ENCODE measurements at places on chromosomes 7 and 10.

DNA sequence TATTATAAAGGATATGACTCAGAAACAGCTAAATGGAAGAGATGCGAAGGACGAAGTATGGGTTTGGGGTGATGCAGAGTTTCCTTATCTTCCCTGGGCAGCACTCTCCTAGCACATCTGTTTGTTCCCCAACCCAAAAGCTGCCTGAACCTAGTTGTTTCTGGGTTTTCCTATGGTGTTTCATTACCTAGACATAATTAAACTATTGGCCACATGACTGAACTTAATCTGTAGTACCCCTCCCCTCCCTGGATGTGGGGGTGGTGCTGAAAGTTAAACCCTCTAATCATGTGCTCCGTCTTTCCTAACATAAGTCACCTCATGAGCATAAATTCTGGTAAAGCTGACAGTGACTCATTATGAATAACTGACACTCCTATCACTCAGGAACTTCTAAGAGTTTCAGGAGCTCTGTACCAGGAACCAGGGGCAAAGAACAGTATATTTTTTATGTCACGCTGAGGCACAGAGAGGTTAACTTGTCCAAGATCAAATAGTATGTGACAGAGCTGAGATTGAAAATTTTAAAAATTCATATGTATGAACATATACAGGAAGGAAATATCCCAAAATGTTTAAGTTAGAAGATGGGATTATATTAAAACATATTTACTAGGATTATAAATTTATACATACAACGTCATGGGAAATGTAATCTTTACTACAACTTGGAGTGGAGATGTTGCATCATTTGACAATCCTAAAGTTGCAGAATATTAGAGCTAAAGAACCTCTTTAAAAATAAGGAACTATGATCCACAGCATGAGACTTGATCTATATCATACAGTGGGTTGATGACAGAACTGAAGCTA, 4.8 kb downstream of the STRIP2 start:
- DNase-seq = no peak

GRCh38 chr10:69317626-69318105, 39.4 kb downstream of the HK1 start:
- DNase-seq = no peak

DNA sequence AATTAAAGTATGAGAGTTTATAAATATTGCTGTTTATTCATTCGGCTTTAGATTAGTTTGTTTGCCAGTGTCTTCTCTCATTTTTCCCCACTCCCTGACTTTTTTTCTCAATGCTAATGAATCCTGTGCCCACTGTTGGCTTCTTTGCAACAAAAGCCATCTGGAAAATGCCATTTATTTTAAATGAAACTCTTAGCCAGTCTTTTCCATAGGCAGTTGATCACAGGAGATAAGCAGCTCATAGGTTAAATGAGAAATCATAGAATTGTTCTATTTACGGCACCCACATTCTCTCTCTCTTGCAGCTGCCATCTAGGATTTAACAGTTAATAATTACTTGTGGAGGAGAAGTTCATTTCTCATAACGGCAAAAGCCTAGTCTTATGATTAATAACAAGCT, 249.3 kb upstream of the POM121L12 start:
- no peak for DNase-seq

GRCh38 chr10:106696239-106696638, 468.3 kb downstream of the SORCS1 start:
- DNase-seq = no peak

DNA sequence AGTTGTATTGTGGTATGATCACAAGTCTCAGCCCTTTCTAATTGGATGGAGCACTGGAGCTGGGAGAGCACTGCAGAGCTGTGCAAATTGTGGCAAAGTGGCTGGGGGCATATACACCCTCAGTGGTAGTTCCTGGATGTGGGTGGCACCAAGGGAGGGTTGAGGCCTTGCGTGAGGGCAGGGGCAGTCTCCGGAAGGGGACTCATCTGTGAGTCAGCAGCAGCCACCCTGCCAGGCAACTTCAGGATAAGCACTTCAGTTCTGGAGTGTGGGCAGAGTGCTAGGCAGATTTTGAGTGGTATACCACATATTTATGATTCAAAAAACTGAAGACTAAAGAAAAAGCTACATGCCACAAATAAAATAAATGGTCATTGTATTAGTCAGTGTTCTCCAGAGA, 210.5 kb downstream of the ETV1 start:
- no peak for DNase-seq

DNA sequence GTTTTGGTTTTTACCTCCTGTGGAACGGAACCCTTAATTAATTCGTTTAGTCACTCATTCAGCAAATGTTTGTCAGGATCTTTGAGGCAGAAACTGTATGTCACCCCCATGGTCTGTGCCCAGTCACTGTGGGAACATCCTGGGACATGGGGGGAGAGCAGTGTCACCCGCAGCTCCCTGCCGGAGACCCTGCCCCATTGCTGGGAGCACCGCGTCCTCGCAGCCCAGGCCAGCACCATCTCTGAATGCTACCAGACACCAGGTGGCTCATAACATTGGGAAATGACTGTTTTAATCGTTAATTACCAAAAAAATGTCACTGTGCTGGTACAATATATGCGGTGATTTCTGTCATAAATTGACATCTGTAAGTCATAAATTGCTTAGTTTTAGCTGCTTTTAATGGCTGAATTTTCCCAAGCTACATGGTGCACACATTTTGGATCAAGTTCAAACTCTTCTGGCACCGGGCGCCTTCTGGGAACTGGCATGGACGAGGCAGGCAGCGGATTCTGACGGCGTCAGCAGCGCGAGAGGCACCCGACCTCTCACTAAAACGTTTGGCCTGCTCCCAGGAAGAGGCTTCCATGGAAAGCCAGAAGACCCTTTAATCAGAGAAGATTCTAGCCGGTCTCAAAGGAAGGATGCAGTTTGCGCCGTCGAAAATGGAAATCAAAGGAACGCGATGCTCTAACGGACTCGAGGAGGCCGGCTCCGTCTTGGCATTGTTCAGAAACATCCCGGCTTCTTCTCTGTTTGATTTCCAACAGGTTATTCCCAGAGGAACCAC, 184.2 kb downstream of the ADARB2 start:
- no peak for DNase-seq

GRCh38 chr7:50851451-50851850, 68.8 kb upstream of the GRB10 start:
- no peak for DNase-seq

DNA sequence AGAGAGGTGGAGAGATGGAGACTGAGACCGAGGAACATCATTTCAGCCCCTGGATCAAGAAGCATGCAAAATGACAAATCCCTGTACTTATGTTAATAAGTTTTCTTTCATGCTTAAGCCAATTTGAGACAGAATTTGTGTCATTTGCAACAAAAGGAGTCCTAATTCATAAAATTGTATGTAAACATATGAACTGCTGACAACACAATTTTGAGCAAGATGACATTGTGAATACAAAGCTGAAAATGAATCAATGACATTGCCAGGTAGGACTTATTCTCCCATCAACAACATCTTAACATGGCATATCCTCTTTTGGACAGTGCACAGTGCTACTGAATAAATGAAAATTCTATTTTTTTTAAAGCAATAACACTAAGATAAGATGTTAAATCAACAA, 264.0 kb downstream of the WDR11 start:
- DNase-seq = no peak

DNA sequence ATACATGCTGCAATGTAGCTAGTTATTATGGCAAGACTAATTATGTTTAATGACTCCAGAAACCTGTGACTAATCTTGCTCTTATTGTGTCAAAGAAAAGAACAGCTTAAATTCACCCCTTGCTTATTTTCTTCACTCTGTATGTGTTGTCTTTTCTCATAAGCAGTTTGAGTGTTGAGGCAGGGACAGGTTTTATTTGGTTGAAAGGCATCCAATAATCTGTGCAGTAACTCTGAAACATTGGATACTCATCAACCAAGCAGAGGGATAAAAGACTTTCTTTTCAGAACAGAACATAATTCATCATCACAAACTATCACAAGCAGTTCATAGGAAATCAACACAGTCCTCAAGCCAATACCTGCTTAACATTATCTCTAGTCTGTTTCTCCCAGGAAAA, 797.6 kb upstream of the MBL2 start:
- DNase-seq = no peak

DNA sequence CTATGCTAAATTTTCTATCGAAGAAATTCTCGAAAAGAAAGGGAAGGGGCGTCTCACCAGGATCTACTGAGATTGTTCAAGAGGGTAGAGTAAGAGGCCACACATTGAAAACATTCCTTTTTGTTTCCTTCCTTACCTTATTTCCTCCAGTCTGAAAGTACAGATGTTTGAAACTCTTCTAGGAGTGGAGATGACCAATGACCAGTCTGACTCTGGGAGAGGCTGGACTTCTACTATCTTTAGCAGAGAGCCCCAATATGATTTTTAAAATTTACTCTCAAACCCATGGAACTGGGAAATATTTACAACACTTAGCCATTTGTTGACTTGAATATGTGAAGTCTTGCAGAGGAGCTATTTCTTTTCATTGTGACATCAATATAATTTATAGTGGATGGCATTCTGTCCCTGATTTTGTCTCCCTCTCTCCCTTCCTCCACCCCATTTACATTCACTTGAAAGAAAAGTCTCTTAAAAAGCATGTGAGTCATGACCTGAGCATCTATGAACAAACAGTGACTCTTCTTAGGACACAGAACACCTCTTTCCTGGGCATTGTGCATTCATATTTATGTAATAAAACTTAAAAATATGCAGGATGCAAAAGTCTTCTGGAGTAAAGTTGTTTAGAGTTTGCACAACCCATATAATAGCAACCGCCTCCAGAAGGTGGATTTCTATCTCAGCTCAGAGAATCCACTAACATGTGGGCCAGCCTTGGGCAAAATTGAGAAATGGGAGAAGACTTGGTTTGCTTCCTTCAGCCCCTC, 31.2 kb upstream of the BMPER start:
- DNase-seq = no peak

- DNase-seq = no peak
Observed at GRCh38 chr7:142098004-142098403, 13.5 kb upstream of the MGAM2 start.
